ENCODE measurements at places on chromosomes 3 and 15. TPM values are rescaled to one million over a fixed set of nuclear protein-coding genes. Genes with fewer than 3 reads are reported as not detected.

The SNTN gene
- not detected for total RNA-seq

The IQCH gene
- 2.8 TPM for total RNA-seq

The LRRC31 gene
- not detected for total RNA-seq

The HTR3E gene
- total RNA-seq = not detected

The DNAH1 gene
- 1.6 TPM for total RNA-seq

The GOLGA6D gene
- not detected for total RNA-seq

The CHAC1 gene
- total RNA-seq = 4.2 TPM

The GOLGA8N gene
- total RNA-seq = 1.4 TPM

The NRG4 gene
- total RNA-seq = not detected

The SCN5A gene
- 0.16 TPM for total RNA-seq

The ABCC5 gene
- total RNA-seq = 55.4 TPM

The DUOXA2 gene
- not detected for total RNA-seq

The SST gene
- total RNA-seq = 5.6 TPM

The UCN2 gene
- total RNA-seq = not detected

The ASB7 gene
- 21.5 TPM for total RNA-seq

The HCN4 gene
- total RNA-seq = 3.0 TPM

The EEF1AKMT4 gene
- total RNA-seq = 0.94 TPM

The TMC3 gene
- total RNA-seq = 0.47 TPM

The PCLAF gene
- total RNA-seq = 5.0 TPM

The EAF2 gene
- 5.3 TPM for total RNA-seq

The CLEC3B gene
- 26.0 TPM for total RNA-seq

The PLA2G4E gene
- total RNA-seq = not detected

The MYZAP gene
- 1.1 TPM for total RNA-seq

Measured in occipital lobe (tissue), 3 donors.